ENCODE measurements at places on chromosomes 3 and 15.

- no peak for DNase-seq
Measured at GRCh38 chr3:187741403-187742350, 3.6 kb downstream of the BCL6 start.

GRCh38 chr15:47614360-47615011, 102.8 kb upstream of the SEMA6D start:
- no peak for DNase-seq

GRCh38 chr3:190105876-190106275, 14.8 kb downstream of the P3H2 start:
- no peak for DNase-seq

GRCh38 chr3:71649757-71650156, 66.2 kb upstream of the FOXP1 start:
- no peak for DNase-seq

DNA sequence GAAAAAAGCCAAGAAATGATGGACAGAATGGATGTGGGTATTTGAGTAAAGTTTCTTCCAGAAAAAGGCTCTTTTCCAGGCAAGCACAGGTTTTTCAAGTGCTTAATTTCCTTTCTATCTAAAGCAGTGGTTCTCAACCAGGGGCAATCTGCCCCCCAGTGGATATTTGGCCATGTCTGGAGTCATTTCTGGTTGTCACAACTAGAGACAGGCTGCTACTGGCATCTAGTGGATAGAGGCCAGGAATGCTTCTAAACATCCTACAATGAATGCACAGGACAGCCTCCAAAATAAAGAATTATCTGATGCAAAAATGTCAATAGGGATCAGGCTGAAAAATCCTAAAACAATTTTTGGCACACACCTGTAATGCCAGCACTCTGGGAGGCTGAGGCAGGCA, 23.9 kb downstream of the SEC22C start:
- DNase-seq: no peak

- DNase-seq: no peak
Measured at GRCh38 chr3:185825639-185826481, 1.0 kb upstream of the IGF2BP2 start.
